ENCODE measurements at places on chromosomes 11 and 22. TPM values are rescaled to one million over a fixed set of nuclear protein-coding genes. Genes with fewer than 3 reads are reported as not detected.

PATE1 gene
- total RNA-seq = not detected

GAB2 gene
- total RNA-seq = 61.9 TPM

KLHL35 gene
- total RNA-seq = 0.52 TPM

CENPM gene
- total RNA-seq = 11.9 TPM

Measured in mononuclear cell (primary cell).